COR-L47 (cell line): ENCODE measurements at places on chromosomes 1 and 21.

GRCh38 chr1:67662884-67663283, 22.1 kb upstream of the GADD45A start:
- no peak for DNase-seq

- DNase-seq = no peak
Observed at GRCh38 chr1:1211541-1212441, 2.2 kb downstream of the TNFRSF4 start.

DNA sequence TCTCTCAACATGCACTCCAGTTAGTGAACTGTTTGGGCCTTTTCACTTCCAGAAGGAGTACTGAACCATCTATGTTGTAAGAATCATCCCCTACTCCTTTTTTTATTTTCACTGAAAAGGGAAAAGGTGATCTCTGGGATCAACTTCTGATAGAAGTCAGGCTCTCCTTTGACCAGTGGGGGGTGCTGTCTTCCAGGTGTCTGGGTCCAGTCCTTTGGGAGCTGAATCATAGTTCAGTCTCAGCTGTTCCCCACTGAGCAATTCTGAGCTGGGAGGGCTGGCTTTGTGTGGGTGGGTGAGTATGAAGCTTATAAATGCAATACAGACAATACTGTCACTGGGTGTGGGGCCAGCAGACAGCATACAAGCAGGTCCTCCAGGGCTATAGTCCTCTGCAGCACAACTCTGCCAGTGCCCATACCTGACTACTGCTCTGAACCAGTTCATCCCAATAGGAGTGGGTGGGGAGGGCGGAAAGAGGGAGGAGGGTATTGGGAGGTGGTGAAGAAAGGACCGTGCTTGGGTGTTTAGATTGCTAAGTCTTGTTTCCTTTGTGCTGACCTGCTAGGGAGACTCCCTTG, 12.5 kb upstream of the SARS1 start:
- DNase-seq = peak; percentile 62

GRCh38 chr1:212613440-212614335, 5.1 kb downstream of the ATF3 start:
- DNase-seq = no peak

DNA sequence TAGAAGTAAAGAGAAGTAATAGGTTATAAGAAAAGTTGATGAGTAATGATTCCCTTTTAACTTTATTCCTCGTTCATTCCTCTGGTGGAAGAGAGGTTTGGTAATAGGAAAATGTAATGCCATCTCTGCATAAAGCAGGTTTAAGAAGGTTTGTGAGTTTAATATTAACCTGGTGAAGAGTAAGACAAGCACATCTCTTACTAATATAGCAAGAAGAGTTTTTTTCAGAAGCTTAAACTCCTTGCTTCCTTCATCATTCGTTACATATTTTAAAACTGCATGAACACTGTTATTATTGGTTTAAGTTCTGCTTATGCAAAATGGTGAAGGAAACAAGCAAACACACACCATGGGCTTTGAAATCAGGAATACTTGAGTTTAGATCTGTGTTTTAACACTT, 9.2 kb upstream of the PLA2G4A start:
- no peak for DNase-seq

- DNase-seq = no peak
Observed at GRCh38 chr1:111402083-111402482, 25.5 kb downstream of the OVGP1 start.

DNA sequence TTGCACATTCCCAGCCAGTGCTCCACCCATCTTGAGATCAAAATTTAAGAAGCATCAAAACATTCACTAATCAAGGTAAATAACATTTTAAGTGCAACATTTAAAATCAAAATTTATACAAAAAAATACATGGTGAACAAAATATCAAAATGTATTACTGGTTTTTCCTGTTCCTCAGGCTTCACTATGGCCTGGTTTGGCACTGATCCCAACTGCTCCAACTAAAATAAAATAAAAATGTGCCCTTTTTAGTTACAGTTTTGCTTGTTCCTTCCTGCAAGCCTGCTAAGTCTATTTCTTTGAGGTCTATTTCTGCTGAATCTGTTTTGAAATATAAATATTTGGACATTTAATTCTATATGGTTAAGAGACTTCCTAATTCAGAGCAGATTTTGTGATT, 54.9 kb downstream of the ADAMTS1 start:
- no peak for DNase-seq

DNA sequence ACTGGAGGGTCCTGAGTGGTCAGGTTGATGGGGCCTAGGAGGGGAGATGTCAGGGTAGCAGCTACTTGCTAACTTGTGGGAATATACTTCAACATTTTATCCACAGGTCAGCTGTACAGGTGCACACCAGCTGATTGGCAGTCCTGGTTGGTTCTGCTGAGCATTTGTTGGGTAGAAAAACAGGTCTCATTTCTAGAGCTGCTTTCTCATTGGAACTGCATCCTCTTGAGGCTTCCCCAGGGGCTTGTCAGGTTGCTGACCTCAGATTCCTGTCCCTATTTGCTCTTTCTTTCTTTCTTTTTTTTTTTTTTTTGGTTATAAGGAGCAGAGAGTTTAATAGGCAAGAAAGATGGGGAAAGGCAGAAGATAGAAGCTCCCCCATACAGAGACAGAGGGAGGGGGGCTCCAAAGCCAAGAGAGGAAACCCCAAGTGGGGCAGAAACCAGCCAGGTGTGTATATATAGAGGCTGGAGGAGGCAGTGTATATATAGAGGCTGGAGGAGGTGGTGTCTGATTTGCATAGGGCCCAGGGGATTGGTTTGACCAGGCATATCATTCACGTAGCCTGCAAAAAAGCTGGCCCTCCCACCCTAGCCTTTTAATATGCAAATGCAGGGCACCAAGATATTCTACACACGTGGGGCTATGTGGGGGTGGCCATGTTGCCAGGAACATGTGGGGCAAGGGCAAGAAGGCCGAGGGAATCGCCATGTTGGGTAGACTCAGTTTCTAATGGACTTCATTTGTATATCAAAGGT, 57.3 kb upstream of the STUM start:
- DNase-seq = no peak

DNA sequence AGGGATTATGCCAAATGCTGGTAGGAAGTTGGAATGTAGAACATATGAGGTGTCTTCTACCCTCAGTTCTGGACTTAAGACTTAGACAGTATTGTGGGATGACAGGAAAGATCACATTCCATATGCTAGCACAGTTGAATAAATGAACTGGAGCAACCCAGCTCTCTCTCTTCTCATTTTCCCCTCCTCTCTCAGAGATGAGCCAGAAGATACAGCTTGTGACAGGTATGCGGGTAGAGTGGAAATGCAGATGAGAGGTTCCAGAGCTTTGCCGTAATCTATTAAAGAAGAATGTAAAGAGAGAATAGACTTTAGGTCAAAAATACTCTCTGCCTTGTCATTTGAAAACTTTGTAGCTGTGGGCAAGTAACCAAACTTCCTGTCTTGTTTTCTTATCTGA, 32.5 kb upstream of the HMCN1 start:
- DNase-seq = no peak

- DNase-seq = no peak
Observed at GRCh38 chr1:223266632-223267172, 97.3 kb downstream of the SUSD4 start.

GRCh38 chr1:25804244-25804963, 4.4 kb downstream of the SELENON start:
- no peak for DNase-seq

- no peak for DNase-seq
Observed at GRCh38 chr1:56627019-56627635, 18.0 kb upstream of the PRKAA2 start.

DNA sequence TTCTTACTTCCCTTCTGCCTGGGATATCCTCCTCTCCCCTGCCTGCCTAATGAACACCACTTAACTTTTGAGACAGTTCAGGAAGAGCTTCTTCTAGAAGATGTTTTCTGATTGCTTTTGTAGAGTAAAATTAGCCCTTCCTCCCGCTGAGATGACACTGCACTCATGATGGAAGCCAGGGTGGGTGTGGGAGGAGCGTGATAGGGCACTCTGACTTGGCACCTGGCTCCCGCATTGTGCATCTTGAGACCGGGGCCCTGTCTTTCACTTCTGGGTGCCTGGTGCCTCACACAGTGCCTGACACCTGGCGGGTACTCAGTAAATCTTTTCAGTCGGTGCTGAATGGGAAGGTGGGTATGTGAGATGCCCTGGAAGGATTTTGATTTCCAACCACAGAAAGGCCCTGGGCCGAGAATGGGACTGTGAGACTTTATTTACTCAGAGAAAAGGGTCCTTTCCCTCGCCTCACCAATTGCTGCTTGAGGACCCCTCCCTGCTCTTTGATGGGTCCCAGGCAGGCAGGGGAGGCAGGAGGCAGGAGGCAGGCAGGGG, 6.8 kb downstream of the THEM5 start:
- no peak for DNase-seq

GRCh38 chr1:74531796-74532195, 19.4 kb upstream of the LRRC53 start:
- peak; percentile 38 for DNase-seq

DNA sequence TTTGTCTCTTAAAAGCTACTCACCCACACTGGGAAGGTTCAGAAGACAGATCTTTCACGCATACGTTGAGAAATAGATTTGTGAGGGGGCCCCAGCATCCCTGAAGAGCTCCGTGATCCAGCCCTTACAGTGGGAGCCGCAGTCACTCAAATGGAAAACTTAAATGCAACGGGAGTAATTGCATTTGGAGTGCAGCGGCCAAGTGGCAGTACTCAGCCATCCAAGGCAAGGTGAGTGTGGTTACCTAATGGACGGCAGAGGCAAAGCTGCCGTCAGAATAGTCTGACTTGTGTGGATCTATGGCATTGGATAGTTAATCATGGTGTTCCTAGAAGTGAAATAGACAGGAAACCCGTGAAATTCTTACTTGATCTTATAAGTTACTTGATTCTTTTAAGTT, 5.1 kb downstream of the SPSB1 start:
- DNase-seq = no peak

DNA sequence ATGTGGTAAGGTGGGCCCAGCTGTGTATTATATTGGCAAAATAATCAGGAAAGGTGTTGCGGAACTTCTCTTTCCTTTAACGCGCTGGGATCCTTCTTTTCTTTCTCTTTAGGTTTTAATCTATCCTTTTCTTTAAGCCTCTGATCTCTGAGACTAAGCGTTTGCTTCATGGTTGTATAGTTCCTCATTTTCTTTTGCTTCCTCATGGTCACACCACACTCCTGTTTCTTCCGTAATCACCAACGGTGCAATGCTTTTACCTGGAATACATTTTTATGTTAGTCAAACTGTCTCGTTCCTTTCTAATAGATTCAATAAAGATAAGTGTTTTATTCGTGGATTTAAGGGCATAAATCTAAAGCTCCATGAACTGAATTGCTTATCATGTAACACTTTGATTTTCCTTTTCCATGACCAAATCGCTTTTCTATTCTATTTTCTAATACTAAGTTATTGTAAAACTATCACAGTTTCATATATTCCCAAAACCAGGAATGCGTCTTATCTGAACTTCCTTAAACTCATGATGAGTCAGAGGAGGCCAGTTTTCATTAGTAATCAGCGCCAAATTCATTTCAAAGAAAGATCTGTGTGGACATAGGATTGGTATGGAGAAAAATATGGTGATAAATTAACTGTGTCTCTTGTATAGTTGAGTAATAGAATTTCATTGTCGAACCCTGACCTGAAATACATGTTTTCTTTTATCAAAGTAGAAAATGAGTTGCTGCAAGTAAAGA, 12.2 kb downstream of the SDCCAG8 start:
- DNase-seq = no peak

DNA sequence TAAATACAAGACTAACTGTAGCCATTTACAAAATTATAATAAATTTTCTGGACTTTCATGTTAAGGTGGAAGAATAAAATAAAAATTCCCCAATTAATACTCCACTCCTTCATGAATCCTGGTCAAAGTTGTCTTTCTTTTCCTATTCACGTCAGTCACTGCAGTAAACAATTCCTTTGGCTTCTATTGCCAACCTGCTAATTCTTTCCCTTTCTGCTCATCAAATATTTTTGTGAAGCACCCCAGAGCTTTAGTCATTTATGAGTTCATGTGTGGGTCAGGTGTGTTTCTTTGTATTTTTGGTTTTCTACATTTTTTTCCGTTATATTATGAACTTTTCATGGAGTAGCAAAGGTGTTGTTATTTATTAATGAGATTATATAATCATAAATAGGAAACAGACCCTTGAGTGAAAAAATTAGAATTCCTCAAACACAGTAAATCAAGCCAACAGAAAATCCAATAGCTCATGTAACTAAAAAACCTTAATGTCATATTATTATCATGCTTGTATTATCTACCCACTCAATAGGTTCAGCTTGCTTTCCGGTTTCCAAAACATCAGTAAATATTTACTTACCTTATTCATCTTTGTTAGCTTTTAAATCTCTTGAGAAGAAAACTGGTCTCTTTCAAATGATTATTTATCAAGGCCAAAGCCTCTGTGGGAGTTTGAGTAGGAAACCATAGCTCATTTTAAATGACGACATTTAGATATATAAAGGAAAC, 29.6 kb upstream of the PLA2G4A start:
- no peak for DNase-seq

- no peak for DNase-seq
Observed at GRCh38 chr1:61645476-61645875, 79.5 kb downstream of the TM2D1 start.

- no peak for DNase-seq
Observed at GRCh38 chr1:234672349-234673135, 62.6 kb upstream of the IRF2BP2 start.

GRCh38 chr21:25457411-25457810, 149.9 kb downstream of the MRPL39 start:
- DNase-seq = no peak

GRCh38 chr1:170729225-170730002, 65.5 kb downstream of the PRRX1 start:
- no peak for DNase-seq

DNA sequence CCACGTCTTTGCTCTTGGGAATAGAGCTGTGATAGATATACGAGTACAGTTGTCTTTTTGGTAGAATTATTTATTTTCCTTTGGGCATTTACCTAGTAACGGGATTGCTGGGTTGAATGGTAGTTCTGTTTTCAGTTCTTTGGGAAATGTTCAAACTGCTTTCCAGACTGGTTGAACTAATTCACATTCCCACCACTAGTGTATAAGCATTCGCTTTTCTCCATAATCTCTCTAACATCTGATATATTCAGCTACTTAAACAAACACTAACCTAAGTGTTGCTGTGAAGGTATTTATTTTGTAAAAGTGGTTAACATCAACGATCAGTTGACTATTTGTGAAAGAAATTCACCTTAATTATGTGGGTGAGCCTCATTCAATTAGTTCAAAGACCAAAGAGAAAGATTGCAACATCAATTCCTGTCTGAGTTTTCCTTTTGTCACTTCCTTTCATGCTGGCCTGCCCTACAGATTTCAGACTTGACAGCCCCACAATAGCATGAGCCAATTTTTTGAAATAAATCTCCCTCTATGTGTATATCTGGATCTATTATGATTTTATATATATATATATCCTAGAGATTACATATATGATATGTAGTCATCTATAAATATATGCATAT, 26.7 kb upstream of the DUSP10 start:
- no peak for DNase-seq

DNA sequence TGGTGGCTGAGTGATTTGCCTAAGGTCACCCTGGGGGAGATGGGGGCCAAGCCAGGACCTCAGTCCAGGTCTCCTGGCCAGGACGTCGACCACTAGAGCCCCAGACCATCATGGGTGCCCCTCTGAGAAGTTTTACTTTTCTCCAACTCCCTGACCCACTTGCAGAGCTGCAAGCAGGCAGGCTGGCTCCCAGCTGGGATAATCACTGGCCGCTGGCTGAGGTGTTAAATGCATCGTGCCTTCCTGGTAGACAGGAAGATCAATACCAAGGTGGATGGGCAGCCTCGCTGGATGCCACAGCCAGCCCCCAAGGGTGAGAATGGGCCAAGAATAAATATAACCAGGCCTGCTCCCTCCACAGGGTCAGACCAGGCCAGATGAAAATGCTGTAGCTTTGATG, 106.2 kb downstream of the EPHB2 start:
- peak; percentile 12 for DNase-seq

- peak; percentile 44 for DNase-seq
Observed at GRCh38 chr1:236514703-236515442, 8.9 kb upstream of the LGALS8 start.
